Lung (tissue), 17 donors: ENCODE measurements at places on chromosomes 3 and 15. TPM values are rescaled to one million over a fixed set of nuclear protein-coding genes. Genes with fewer than 3 reads are reported as not detected.
A peak's percentile ranks its signal among the peaks of the same experiment; 100 is the strongest.

Gene GRM7
- 1.3 TPM for total RNA-seq

DNA sequence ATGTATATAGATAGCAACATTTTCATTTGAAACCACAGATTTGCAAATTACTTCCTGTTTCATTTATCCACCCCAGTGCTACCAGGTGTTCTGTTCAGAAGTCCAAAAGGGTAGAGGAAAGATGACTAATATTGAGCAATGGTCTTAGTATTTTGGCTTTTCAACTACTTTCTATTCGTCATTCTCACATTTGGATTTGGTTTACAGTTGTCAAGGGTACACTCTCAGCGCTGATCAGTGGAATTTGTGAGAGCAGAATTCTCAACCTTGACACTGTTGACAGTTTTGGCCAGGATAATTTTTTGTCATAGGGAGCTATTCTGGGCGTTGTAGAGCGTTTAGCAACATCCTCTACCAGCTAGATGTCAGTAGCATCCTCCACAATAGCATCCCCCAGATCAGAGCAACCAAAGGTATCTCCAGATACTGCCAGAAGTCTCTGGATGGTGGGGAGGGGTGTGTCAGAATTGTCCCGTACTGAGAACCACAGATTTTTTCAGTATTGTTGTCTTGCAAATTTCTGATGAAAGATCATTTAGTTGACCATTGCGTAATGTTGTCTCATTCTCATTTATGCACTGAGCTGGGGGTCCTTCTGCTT lies 4.2 kb downstream of the HMCES start:
- H3K4me3 ChIP-seq: no peak overlapping the region
- no peak for DNase-seq
- H3K4me1 ChIP-seq: peaks cover 2% of the 10 kb centered on the region
- no peaks in the 10 kb centered on the region for H3K27me3 ChIP-seq
- no peak overlapping the region for H3K27ac ChIP-seq

GRCh38 chr3:15812183-15812582 lies 14.4 kb upstream of the ANKRD28 start:
- H3K4me3 ChIP-seq: no peak overlapping the region
- no peaks in the 10 kb centered on the region for H3K4me1 ChIP-seq
- H3K36me3 ChIP-seq: no peaks in the 10 kb centered on the region
- peak; percentile 61 for DNase-seq
- H3K27ac ChIP-seq: no peak overlapping the region

- H3K4me3 ChIP-seq: no peak overlapping the region
- no peaks in the 10 kb centered on the region for H3K27me3 ChIP-seq
- no peaks in the 10 kb centered on the region for H3K4me1 ChIP-seq
- no peak for DNase-seq
Measured at GRCh38 chr3:46293035-46293724, 50.9 kb downstream of the CCR3 start.

GRCh38 chr15:82566690-82567089 lies 26.4 kb upstream of the RPS17 start:
- H3K27ac ChIP-seq: no peak overlapping the region
- H3K4me3 ChIP-seq: no peak overlapping the region
- H3K27me3 ChIP-seq: peaks cover 9% of the 10 kb centered on the region
- no peaks in the 10 kb centered on the region for H3K36me3 ChIP-seq
- no peak for DNase-seq

DNA sequence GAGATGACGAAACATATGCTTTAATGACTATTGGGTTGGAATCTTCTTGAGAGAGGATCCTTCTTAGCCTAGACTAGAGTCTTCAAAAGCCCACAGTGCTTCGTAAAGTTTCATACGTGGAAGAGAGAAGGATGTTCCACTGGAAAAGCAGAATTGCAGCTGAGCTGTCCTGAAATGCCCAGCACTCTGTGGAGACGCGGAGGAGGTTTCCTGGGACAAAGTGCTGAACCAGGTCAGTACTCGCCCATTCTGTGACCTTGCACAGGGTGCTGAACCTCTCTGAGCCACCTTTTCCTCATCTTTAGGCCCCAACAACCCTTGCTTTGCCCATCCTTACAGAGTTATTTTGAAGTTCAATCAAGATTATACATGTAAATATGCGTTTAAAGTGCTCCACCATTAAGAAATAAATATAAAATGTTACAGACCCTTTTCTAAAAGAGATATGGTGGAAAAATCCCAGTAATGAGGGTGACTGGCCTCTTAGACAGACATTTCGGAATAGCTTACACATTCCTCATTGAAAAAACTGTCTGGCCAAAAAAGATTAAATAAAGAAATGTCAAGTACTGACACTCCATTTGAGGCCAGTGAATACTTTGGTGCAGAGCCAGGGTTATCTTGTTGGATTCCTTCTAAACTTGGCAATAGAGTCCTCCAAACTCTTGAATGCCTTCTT lies 4.2 kb upstream of the MAGEF1 start:
- peak overlapping the region; percentile 74 for H3K27ac ChIP-seq
- H3K36me3 ChIP-seq: no peaks in the 10 kb centered on the region
- no peak overlapping the region for H3K4me3 ChIP-seq
- peaks cover 39% of the 10 kb centered on the region for H3K4me1 ChIP-seq
- H3K27me3 ChIP-seq: no peaks in the 10 kb centered on the region

Gene IL17RC
- 31.7 TPM for total RNA-seq

Gene PLA2G4B
- total RNA-seq: 8.4 TPM

GRCh38 chr3:141388823-141389621 lies 20.7 kb downstream of the ZBTB38 start:
- H3K36me3 ChIP-seq: no peaks in the 10 kb centered on the region
- H3K27me3 ChIP-seq: no peaks in the 10 kb centered on the region
- peak overlapping the region; percentile 56 for H3K27ac ChIP-seq
- no peak overlapping the region for H3K4me3 ChIP-seq
- H3K4me1 ChIP-seq: peaks cover 77% of the 10 kb centered on the region

- H3K27me3 ChIP-seq: no peaks in the 10 kb centered on the region
- H3K36me3 ChIP-seq: no peaks in the 10 kb centered on the region
- no peak overlapping the region for H3K27ac ChIP-seq
- no peaks in the 10 kb centered on the region for H3K4me1 ChIP-seq
Measured at GRCh38 chr15:58174709-58175108, 36.5 kb downstream of the AQP9 start.

Gene TYRO3
- 17.9 TPM for total RNA-seq

DNA sequence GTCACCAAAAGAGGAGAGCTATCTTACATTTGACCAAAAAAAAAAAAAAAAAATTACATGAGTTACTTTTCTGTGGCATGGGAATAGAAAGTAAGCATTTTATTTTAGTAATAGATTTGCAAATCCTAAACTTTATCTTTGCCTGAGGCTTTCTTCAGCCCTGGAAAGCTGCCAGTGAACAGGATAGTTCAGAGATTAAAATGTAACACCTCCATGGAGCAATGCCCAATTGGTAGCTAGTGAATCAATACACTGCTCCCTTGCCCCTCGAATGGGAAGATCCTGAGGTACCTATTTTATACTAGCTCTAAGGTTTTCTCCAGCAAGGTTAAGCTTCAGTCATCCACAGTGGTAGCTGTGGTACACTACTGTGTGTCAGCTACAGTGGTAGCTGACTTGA lies 867.1 kb downstream of the NAALADL2 start:
- H3K36me3 ChIP-seq: no peaks in the 10 kb centered on the region
- H3K27me3 ChIP-seq: no peaks in the 10 kb centered on the region
- peaks cover 1% of the 10 kb centered on the region for H3K4me1 ChIP-seq
- DNase-seq: no peak

DNA sequence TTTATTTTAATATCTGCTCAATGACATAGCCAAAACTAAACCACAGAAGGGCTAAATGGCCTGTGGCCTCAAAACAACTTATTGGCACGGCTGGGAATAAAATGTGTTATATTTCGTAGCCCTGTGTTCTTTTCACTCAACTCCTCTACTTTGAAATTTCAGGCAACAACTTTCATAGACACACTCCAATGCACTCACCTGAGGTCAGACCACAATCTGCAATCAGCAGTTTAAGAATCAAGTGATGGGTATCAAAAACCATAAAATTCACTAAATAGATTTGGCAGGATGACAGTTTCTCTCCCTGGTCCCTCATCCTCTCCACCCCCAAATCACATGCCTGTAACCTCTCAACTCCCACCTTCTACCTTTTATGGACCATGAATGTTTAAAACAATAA lies 2.0 kb upstream of the CD200R1 start:
- DNase-seq: no peak
- no peaks in the 10 kb centered on the region for H3K4me1 ChIP-seq
- no peak overlapping the region for H3K27ac ChIP-seq
- no peaks in the 10 kb centered on the region for H3K36me3 ChIP-seq
- no peak overlapping the region for H3K4me3 ChIP-seq
- H3K27me3 ChIP-seq: peaks cover 15% of the 10 kb centered on the region

- no peak for DNase-seq
- H3K4me3 ChIP-seq: no peak overlapping the region
- no peak overlapping the region for H3K27ac ChIP-seq
Measured at GRCh38 chr3:76615719-76616118, 424.2 kb upstream of the ROBO2 start.

Gene GOLGA8J
- not detected for total RNA-seq

DNA sequence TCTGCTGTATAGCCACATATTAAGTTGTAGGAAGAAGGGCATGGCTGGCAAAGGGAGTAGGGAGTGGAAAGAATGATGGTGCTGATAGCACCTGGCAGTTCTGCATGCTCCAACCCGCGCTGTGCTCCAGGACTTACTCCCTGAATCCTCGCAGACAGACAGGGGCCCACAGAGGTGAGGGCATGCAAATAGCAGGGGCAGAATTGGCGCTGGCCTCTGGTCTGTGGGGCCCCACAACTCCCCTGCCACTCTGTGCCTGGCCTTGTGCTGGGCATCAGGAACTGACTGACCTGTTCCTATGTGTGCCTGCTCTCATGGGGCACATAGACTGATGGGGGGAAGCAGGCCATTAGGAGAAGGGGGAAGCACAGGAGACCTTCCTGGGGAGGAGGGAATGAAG lies 20.9 kb downstream of the HDAC11 start:
- H3K27me3 ChIP-seq: no peaks in the 10 kb centered on the region
- DNase-seq: no peak
- no peak overlapping the region for H3K27ac ChIP-seq
- no peaks in the 10 kb centered on the region for H3K36me3 ChIP-seq

DNA sequence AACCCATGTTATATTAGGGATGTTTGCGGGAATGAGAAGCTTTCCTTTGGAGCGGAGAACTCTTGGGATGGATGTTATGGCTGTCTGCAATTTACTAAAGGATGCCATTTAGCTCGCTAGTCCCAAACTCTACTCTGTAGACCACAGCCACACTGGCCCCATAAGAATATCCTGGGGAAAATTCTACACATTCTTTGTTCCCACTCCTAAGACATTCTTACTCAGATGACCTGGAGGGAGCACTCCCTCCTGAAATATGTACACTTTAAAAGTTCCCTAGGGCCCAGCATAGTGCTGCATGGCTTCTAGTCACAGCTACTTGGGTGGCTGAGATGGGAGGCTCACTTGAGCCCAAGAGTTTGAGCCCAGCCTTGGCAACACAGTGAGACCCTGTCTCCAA lies 288.7 kb upstream of the RORA start:
- no peaks in the 10 kb centered on the region for H3K36me3 ChIP-seq
- H3K27me3 ChIP-seq: no peaks in the 10 kb centered on the region
- H3K27ac ChIP-seq: no peak overlapping the region
- no peaks in the 10 kb centered on the region for H3K4me1 ChIP-seq

DNA sequence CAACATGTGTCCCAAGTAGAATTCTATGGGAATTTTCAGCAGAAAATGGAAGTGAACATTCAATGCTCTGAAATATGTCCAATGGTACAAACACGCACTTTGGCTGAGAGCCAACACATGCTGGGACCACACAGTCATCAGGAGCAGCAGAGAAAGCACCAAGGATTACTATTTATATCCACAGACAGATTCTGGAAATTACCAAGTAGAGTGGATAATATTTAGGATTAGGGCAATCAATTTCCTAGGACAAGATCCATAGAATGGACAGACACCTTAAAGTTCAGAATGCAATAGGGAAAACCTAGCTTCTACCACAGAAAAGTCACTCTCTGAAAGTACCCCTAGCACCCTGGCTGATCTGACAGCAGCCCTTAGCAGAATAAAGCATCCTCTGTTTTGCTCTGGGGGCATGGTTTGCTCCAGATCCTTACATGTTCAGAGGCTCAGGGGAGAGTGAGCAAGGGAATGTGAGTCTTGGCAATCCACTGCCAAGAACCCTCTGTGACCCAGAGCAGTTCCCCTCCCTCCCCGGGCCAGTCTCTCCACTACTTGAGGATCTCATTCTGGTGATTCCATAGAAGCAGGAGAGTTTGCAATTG lies 206.0 kb upstream of the WNT5A start:
- peaks cover 6% of the 10 kb centered on the region for H3K27me3 ChIP-seq
- DNase-seq: peak; percentile 69
- H3K4me3 ChIP-seq: no peak overlapping the region
- H3K36me3 ChIP-seq: no peaks in the 10 kb centered on the region
- H3K4me1 ChIP-seq: no peaks in the 10 kb centered on the region

DNA sequence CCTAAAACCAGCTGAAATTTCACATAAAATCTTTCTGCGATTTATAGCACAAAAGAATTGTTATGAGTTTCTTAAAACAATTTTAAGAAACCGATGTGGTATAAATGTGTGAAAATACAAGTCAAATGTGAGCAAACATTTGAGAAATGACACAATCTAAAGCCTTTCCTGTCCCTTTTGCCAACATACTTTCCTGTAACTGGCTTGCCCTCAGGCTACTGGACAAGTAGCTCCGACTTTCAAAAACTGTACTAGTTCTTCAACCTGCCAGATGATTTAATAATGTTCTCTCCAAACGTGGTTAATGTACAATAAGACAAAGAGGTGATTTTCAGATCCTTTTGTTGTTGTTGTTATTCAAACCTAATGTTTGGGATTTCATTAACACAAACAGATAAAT lies 105.9 kb upstream of the ARHGEF26 start:
- no peak overlapping the region for H3K4me3 ChIP-seq
- no peaks in the 10 kb centered on the region for H3K27me3 ChIP-seq
- H3K27ac ChIP-seq: no peak overlapping the region

DNA sequence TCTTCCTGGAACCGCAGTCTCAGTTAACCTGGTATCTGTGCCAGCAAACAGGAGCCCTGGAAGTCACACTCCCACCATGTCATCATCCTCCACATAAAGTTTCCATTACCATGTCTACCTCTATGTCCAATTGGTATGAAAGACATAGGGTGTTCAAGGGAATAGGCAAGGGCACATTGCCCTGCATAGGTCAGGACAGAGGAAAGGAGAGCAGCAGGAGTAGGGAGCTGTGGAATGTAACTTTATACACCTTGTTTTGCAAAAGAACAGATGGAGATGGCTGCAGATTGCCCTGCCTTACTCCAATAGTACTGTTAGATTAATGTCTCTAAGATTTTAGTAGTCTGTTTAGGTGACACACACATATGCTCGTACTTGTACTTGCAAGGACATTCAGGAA lies 1056.4 kb downstream of the NTRK3 start:
- H3K27me3 ChIP-seq: no peaks in the 10 kb centered on the region
- DNase-seq: no peak
- no peaks in the 10 kb centered on the region for H3K4me1 ChIP-seq
- H3K27ac ChIP-seq: no peak overlapping the region
